ENCODE measurements at places on chromosomes 16 and 17. TPM values are rescaled to one million over a fixed set of nuclear protein-coding genes. Genes with fewer than 3 reads are reported as not detected.

The ARHGDIG gene
- polyA plus RNA-seq = 0.12 TPM

The ODAD4 gene
- polyA plus RNA-seq = 0.50 TPM

The ADAD2 gene
- not detected for polyA plus RNA-seq

The ABCC6 gene
- polyA plus RNA-seq = 1.2 TPM

The COL1A1 gene
- 541 TPM for polyA plus RNA-seq

The CCL18 gene
- not detected for polyA plus RNA-seq

The TRIM65 gene
- polyA plus RNA-seq = 4.3 TPM

The BAIAP2 gene
- polyA plus RNA-seq = 6.0 TPM

The NPLOC4 gene
- polyA plus RNA-seq = 62.5 TPM

The CANT1 gene
- polyA plus RNA-seq = 39.9 TPM

The KRT31 gene
- not detected for polyA plus RNA-seq
